Foreskin fibroblast (primary cell): ENCODE measurements at places on chromosomes 6 and 20.
A peak's percentile ranks its signal among the peaks of the same experiment; 100 is the strongest.

- no peak for DNase-seq
Observed at GRCh38 chr6:89567630-89568390, 70.7 kb downstream of the LYRM2 start.

- DNase-seq, result peak; percentile 85
Observed at GRCh38 chr20:62875419-62876361, 14.1 kb upstream of the TCFL5 start.

GRCh38 chr20:32184961-32185603 lies 22.5 kb downstream of the PLAGL2 start:
- no peak for DNase-seq

GRCh38 chr20:62732031-62732760 lies 23.6 kb downstream of the NTSR1 start:
- DNase-seq, result no peak

DNA sequence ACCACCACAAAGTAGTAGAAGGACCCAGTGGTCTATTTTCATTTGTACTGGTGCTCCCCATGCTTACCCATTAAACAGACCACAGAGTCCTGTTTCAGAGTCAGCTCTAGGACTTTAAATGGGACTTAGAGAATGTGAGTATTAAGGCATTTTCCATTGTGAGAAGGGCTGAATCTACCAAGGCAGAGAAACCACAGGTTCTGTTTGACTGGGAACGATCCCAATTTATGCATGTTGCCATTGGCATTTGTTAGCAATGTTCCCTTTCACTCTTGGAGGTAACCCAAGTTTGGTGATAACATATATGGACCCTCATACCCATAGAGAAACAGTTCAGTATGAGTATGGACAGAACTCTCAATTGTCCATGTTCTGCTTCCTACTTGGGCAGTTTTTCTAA lies 672.8 kb downstream of the KIF16B start:
- DNase-seq, result no peak

DNA sequence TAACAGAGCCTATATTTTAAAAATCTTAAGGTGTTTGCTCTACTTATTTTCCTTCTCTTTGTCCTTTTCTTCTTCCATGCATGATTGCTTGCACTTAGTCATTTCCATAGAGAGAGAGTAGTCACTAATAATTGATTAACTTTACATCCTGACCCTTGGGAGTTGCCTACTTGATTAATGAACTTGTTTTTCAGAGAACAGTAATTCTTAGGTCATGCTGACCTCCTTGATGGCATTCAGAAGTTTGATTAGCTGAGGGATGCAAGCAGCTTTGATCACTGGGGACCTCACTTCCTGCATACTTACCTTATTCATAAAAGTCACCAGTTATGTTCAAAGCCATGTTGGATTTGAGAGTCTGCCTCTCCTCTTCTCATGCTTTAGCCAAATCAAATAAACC lies 715.6 kb upstream of the ID4 start:
- DNase-seq, result no peak

DNA sequence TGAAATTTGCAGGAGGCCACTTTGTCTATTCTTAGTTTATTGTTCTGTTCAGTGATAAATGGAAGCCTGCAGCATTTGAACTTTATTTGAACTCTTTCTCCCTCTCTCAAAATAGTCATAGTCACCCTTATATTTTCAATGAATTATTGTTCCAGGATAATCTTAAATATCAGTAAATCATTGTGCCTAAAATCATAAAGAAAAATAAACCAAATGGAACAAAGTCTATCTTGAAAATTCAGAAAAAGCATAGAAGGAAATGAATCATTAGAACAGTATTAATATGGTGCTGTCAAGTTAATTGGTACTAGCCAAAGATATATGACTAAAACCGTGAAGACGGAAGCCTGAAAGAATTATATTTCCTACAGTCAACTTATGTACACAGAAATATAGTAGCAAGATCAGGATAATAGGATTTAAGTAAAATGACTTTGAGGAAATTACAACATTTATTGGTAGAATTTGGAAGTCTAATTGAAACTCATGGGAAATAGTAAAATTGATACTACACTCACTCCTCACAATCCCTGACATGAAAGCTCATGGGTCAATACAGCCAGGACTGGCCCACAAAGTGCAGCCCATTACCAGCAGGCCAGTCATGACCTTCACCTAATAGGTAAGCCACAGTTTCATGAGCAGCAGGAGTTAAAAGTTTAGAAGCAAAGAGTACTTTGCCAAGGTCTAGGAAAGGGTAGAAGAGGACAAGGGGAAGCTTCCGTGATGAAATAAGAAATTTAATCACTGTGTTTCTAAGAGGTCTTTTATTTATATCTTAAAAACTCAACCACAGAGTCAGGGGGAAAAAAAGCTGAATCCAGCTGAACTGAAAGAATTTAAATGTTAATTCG lies 119.9 kb upstream of the ENPP5 start:
- DNase-seq, result no peak

DNA sequence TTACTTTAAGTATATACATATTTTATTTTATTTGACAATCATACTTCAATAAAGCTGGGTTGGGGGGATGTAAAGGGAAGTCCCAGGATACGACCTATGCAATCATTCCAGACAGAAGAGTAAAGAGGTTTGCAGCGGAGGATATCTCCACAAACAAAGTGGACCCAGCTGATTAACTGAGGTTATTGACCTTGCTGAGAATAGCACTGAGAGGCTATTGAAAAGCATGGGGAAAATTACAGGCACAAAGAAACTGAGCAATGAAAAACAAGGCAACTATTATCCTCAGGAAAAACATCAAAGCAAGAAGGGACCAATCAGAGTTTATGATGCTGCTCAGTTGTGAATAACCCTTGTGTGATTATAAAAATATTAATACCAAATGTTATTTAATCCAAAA lies 32.6 kb downstream of the SERPINB1 start:
- no peak for DNase-seq
